ENCODE measurements at places on chromosomes 6 and 20.
A peak's percentile ranks its signal among the peaks of the same experiment; 100 is the strongest.

- no peak for DNase-seq
These were observed 43.4 kb downstream of the SLC22A3 start for GRCh38 chr6:160391419-160392116.

DNA sequence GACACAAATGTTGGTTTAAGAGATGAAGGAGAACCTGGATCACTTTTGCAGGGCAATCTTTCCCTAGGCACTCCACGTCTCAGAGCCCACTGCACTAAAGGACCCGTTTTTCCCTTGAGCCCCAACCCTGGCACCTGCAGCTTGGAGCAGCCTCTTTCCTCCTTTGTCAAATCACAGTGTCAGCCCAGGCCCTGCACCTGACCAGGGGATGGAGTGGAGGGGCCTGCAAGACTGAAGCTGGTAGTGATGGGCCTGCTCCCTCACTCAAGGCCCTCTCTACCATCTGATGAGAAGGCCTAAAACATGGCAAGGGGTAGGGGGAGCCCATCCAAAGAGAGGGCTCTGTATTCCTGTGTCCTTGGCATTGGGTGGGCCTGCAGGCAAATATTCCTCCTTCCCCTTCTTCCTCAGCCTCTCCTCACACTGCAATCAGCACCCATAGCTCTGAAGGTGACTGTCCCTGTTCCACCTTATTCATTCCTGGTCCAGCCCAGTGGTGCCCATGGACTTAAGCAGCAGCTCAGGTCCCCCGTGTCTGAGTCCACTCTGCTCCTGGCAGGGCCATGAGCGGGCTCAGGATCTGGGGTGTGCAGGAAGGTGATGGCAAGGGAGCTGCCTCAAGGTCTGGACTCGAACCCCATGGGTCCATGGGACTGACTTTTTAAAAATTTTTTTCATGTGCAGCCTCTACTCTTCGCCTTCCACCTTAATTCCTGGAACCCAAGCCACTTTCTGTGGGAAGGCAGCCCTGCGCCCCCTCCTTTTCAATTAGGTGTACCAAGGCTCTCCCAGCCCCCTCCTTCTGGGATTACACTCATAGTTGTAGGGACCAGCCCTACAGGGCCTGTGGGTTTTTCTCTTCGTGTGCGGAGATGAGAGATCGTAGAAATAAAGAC, 6.7 kb downstream of the RAET1G start:
- DNase-seq, result no peak

- DNase-seq, result no peak
These were observed 416 bp upstream of the POLR1H start for GRCh38 chr6:30060606-30061091.

DNA sequence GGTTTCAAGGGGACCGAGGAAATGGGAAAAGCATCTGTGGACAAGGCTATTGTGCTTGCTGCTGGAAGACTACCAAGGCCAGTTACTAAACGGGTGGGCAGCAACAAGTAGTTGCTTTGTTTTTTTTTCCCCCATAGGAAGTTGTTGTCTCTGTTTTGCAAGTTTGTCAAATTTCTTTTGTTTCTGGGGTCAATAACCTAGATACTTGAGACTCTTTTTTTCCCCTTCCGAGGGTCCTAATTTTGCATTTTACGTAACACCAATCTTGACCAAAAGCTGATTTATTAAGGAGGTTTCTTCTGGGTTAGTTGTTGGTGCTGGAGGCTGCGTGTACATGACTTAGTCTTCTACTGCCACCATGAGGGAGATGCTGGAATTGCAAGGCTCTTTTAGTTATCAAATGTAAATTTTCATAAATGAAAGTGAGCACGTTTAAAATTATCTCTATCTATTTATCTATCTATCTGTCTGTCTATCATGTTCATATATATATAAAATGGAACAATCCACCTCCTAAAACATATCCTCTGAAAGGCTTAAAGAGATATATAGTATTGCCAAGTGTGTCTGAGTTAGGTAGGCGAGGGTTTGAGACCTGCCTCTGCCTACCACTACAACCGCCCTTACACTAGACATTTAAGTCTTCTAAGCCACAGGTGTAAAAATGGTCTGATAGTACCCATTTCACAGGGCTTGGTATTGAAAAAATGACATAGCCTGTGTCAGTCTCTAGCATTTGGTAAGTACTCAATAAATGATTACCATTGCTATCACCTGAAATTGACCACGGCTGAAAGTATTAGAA, 60.2 kb downstream of the GCLC start:
- DNase-seq, result peak; percentile 23

DNA sequence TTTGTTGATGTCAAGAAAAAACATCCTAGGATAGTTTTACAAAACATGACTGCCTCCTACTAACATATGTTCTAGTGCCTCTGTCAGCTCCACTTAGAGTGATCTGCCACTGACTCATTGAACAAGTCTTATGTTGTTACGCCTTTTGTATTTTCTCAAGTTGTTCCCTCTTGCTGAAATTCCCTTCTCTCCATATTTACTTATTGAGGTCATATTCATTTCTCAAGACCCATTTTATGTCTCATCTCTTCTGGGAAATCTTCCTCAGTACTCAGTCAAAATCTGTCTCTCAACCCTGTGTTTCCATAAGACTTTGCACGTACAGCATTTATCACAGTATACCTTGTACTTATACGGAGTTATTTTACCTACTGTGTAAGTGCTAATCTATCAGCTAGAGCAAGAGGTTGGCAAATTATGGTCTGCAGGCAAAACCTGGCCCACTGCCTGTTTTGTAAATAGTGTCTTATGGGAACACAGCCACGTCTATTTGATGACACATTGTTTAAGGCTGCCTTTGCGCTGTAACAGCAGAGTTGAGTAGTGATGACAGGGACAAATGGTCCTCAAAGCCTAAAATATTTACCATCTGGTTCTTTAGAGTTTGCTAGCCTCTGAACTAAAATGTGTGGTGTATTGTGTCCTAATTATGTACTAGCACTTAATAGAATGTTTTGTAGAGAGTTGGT, 83.4 kb downstream of the ADGRB3 start:
- DNase-seq, result no peak

- no peak for DNase-seq
These were observed 24.8 kb downstream of the BACH2 start for GRCh38 chr6:90271831-90272230.

- DNase-seq, result no peak
These were observed 34.2 kb upstream of the B4GALT5 start for GRCh38 chr20:49747707-49748524.

- DNase-seq, result no peak
These were observed 118.2 kb downstream of the SULF2 start for GRCh38 chr20:47667086-47667485.

DNA sequence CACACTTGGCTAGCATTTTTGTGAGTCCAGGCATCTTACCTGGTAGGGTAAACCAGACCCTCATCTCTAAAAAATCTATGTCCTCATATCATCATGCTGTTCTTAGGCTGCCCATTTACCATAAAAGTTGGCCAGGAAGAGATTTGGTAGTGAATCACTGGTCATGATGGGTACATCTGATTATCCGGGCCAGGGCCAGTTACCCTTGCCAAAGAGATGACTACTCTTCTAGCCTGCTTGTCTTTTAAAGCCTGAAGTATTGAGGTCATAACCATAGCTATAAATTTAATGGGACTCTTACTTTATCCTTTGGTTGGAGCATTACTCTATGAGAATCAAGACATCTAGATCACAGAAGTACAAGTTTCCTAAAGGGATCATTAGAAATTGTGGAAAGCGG, 276.8 kb downstream of the TENT5A start:
- no peak for DNase-seq

DNA sequence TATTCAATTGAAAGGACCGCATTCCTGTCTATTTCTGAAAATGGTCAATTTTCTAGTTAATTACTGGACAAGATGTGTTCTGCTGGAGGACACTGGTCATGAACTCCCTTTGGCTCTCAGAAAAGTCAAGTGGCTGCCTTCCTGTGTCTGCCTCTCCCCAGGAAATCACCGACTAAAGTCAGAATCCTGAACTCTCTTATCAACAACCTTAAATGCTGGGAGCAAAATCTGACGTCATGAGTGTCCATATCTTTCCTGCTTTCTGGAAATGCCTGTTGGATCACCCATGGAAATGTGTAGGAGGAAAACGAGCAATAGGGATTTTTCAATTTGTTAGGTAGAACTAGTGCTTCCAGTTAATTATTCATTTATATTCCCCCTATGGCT, 53.5 kb upstream of the PLCB1 start:
- no peak for DNase-seq

GRCh38 chr20:61355585-61355984, 103.5 kb downstream of the CDH4 start:
- no peak for DNase-seq

DNA sequence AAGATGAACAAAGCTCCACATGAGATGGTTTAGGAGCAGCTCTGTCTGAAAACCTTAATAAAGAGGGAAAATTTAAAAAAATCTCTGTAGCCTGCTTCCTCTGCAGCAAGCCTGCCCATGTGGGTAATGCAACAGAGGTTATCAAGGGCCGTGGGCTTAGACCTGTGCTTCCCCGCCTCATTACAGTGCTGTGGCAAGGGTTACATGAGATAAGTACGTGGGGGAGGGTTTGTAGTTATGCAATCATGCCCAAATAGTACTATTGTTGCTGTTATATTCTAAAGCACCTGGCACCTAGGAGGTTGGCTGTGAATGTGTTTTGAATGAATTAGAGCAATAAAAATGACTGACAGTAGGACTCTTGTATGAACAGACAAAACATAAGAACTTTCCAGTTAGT, 68.3 kb downstream of the PKHD1 start:
- no peak for DNase-seq

DNA sequence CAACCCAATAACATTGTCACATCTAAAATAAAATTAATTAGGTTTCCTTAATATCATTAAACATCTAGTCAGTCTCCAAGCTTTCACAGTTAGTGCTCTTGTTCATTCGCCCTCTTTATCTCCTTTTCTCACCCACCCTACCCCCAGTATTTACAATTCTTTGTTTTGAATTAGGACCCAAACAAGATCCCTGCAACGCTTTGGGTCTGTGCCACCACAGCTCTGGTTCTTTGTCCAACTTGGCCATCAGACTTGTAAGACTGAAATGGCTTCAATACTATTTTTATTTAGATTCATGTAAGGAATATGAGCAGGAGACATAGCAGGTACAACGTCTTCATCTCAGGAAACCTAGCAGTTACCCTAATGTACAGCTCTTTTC, 276.5 kb downstream of the CDKAL1 start:
- no peak for DNase-seq

- no peak for DNase-seq
These were observed 1216.2 kb upstream of the CITED2 start for GRCh38 chr6:140590641-140591040.

DNA sequence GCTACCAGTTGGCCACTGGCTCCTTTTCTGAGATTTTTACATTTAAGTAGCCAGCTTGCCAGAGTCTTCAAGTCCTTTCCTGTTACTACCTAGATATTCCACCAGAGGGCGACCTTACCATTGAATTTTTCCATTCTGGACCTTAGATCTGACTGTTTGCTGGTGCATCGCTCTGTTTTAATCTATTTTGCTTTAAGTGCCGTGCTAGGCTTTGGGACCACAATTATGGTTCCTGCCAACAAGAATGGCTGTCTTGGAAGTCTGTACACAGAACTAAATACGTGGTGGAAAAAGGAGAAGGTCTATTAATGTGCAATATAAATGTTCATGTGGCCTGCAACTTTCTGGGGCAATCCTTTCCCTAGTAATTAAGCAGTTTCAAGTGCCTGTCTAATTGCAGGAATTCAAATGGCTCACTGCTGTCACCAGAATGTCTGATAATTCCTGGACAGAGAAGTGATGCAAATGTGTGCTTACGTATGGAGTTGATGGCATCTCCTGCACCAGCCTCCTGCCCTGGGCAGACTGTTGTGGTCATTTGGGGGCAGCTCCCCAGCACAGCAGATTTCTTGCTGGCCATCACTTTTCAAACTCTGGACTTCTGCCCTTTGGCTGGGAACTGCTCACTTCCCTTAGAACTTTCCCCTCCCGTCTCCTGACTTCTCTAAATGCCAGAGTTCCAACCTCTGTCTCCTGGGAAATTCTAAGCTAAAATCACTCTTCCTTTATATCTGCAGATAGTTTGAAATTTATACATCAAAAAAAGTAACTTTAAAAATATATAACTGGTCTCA, 5.6 kb upstream of the HLA-DOA start:
- DNase-seq, result peak; percentile 44

DNA sequence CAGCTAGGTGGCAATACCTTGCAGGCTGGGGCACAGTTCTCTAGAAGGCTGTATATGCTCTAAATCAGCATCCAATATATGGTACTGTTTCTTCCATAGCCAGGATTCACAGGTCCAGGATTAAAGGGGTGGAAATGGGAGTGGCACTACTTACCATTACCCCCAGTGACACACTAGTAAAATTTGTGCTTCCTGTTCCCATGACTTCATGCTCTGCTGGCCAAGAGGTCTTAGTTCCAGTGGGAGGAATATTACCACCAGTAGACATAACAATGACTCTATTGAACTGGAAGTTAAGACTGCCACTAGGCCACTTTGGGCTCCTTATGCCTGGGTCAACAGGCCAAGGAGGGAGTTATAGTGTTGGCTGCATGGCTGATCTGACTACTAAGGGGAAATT, 174.3 kb upstream of the TNFAIP3 start:
- DNase-seq, result no peak

DNA sequence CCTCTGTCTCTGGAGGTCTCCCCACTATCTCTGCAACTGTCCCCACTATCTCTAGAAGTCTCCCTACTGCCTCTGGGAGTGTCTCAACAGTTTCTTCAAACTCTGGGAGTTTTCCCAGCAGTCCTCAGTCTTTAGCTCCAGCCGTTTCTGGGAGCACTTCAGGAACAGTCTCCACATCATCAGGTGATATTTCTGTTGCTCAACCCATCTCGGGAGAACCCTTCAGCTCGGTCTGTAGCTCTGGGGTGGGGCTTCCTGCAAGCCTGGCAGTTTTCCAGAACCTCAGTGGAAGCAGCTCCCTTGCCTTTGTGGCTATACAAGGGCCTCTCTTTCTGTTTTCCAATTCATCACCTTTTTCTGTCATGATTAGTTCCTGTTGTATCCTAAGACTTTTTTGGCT, 3.0 kb upstream of the SFTA2 start:
- no peak for DNase-seq

DNA sequence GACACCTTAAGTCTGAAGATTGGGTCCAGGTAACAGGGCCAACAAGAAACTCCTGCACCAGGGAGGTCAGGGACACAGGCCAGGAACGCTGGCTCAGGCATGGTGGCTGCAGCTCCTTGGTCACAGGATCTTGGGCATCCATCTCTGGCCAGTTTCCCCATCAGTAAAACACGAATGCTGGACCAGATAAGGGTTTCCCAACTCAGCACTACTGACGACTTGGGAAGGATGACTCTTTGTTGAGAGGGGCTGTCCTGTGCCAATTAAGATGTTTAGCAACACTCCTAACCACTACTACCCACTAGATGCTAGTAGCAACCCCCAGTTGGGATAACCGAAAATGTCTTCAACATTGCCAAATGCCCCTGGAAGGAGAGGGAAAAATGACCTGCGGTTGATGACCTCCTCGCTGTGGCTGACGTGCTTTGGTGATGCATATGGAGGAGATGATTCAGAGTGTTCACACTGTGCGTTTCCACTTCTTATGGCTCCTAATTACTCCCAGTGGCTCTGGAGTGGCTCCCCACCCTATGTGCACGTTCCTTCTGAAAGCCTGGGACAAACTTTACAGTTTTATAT, 261.9 kb downstream of the CDH26 start:
- DNase-seq, result no peak

All from stimulated activated CD4-positive, alpha-beta T cell treated with anti-CD3 and anti-CD28 coated beads, Interleukin-15, amount 100 ng/mL, for 48 hours (primary cell).